ENCODE measurements at places on chromosomes 4 and X.

GRCh38 chr4:57320849-57321248 is 210.7 kb upstream of the IGFBP7 start:
- H3K36me3 ChIP-seq, result no peaks in the 10 kb centered on the region
- no peak overlapping the region for H3K4me3 ChIP-seq
- no peaks in the 10 kb centered on the region for H3K27me3 ChIP-seq
- DNase-seq, result no peak
- no peak overlapping the region for H3K27ac ChIP-seq

- H3K27me3 ChIP-seq, result no peaks in the 10 kb centered on the region
- H3K36me3 ChIP-seq, result no peaks in the 10 kb centered on the region
- no peak overlapping the region for H3K27ac ChIP-seq
Measured at GRCh38 chr4:31051151-31051550, 331.0 kb downstream of the PCDH7 start.

DNA sequence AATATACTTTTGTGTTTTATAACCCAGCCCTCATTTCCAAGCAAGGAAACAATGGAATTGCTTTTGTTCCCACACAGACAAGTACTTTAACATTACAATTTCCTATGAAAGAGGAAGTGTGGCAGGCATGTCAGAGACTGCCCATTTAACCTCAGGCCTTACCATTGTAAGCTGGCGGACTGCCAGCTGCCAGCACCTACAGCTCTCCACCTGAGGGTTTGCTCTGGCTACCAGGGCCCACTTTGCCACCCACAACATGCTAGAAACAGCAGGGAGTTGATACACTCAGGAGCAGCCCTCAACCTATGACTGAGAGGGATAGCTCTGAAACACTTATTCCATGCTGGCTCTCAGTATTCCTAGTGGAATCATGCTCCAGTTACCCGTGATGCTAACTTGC is 152.3 kb upstream of the PRDX4 start:
- DNase-seq, result no peak
- H3K4me1 ChIP-seq, result peaks cover 2% of the 10 kb centered on the region
- H3K36me3 ChIP-seq, result no peaks in the 10 kb centered on the region
- H3K27ac ChIP-seq, result no peak overlapping the region
- H3K4me3 ChIP-seq, result no peak overlapping the region

- H3K4me3 ChIP-seq, result no peak overlapping the region
- no peaks in the 10 kb centered on the region for H3K36me3 ChIP-seq
- DNase-seq, result no peak
- H3K4me1 ChIP-seq, result no peaks in the 10 kb centered on the region
Measured at GRCh38 chr4:108458681-108459080, 161.7 kb upstream of the RPL34 start.

DNA sequence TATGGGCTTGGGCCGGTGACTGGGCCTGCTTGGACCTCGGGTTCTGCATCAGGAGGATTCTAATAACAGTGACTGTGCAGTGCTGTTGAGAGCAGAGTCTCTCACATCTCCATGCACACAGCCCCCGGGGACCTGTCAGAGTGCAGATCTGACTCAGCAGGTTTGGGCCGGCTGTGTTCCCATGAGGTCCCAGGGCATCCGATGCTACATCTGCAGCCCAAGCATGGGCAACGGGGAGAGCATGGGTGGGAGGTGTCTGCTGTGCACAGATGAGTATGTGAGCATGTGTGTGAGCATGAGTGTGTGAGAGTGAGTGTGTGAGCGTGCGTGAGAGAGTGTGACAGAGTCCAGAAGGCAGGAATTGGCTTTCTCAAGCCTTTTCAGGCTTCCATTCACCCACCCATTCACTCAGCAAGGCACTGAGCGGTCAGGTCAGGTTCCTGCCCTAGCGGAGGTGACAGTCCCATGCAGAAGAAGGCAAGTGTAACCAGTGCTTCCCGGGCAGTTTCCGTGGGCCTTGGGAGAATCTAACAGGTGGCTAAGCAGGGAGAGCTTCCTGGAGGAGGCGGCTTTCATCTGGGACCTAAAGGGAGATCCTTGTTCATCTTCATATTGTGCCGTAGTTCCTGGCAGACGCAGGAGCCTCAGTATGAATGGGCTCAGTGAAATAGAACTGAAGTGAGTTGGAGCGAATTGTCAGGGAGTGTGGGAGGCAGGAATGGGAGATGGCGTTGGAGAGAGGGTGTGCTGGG is 62.6 kb downstream of the SORCS2 start:
- no peaks in the 10 kb centered on the region for H3K36me3 ChIP-seq
- no peaks in the 10 kb centered on the region for H3K27me3 ChIP-seq
- DNase-seq, result no peak

GRCh38 chr4:23855912-23856605 is 33.8 kb downstream of the PPARGC1A start:
- H3K4me3 ChIP-seq, result no peak overlapping the region
- DNase-seq, result no peak
- H3K27ac ChIP-seq, result no peak overlapping the region

- no peak overlapping the region for H3K27ac ChIP-seq
- no peak for DNase-seq
- H3K27me3 ChIP-seq, result no peaks in the 10 kb centered on the region
Measured at GRCh38 chr4:144318797-144319196, 178.3 kb upstream of the GYPA start.

DNA sequence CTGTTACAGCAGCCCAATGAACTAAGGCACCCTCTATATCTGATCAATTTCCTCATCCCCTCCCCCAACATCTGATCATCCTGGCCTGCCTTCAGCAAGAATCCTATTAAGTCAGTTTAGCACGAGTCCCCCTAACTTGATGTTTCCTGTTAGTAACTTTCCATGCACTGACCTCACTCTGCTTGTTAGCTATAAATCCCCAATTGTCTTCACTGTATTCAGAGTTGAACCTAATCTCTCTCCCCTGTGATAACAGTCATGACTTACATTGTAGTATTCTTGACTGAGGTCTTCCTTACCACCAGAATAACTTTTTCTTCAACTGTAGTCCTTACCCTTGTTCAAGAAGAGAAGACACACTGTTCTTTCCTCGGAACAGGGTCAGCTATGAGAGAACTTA is 8.5 kb downstream of the ANXA5 start:
- no peaks in the 10 kb centered on the region for H3K4me1 ChIP-seq
- no peak overlapping the region for H3K4me3 ChIP-seq
- no peak for DNase-seq
- H3K27ac ChIP-seq, result no peak overlapping the region

- H3K27ac ChIP-seq, result no peak overlapping the region
- no peak for DNase-seq
- H3K27me3 ChIP-seq, result no peaks in the 10 kb centered on the region
- no peaks in the 10 kb centered on the region for H3K4me1 ChIP-seq
Measured at GRCh38 chrX:77938083-77938680, 27.7 kb downstream of the ATP7A start.

DNA sequence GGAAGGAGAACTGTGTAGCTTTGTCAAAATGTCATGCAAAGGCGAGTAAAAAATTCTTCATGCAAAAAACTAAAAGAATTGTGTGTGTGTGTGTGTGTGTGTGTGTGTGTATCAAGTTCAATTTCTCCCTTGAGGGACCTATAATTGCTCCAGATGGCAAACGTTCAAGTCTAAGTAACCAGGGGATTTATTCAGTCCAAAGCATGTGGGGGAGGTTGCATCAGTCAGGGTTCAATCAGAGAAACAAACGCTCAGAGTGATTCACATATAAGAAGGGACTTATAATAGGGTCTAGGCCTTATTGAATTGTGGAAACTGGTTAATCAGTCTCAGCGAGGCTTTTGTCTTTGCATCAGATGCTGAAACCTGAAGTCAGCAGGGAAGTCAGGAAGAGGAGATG is 5.0 kb downstream of the DCAF8L1 start:
- H3K27me3 ChIP-seq, result no peaks in the 10 kb centered on the region
- no peaks in the 10 kb centered on the region for H3K36me3 ChIP-seq
- no peak overlapping the region for H3K4me3 ChIP-seq
- no peak for DNase-seq
- H3K4me1 ChIP-seq, result no peaks in the 10 kb centered on the region
- no peak overlapping the region for H3K27ac ChIP-seq

DNA sequence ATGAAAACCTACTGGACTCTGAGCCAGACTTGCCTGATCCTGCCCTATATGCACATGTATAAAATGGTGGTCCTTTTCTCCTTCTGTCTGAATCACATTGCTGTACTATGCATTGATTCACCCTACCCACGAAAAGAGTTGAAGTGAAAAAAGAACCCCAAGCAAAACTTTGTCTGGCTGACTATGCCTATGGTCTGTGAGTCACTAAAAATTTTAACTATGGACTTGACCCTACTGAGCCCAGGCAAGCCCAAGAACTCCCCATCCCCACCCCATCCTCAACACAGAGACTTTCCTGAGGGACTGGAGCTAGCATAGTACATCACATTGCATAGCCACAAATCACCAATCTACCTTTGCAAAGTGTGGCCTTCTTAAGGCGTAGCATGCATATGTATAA is 116.6 kb upstream of the TENM3 start:
- no peaks in the 10 kb centered on the region for H3K4me1 ChIP-seq
- H3K36me3 ChIP-seq, result no peaks in the 10 kb centered on the region
- no peak overlapping the region for H3K4me3 ChIP-seq
- DNase-seq, result no peak
- H3K27ac ChIP-seq, result no peak overlapping the region

DNA sequence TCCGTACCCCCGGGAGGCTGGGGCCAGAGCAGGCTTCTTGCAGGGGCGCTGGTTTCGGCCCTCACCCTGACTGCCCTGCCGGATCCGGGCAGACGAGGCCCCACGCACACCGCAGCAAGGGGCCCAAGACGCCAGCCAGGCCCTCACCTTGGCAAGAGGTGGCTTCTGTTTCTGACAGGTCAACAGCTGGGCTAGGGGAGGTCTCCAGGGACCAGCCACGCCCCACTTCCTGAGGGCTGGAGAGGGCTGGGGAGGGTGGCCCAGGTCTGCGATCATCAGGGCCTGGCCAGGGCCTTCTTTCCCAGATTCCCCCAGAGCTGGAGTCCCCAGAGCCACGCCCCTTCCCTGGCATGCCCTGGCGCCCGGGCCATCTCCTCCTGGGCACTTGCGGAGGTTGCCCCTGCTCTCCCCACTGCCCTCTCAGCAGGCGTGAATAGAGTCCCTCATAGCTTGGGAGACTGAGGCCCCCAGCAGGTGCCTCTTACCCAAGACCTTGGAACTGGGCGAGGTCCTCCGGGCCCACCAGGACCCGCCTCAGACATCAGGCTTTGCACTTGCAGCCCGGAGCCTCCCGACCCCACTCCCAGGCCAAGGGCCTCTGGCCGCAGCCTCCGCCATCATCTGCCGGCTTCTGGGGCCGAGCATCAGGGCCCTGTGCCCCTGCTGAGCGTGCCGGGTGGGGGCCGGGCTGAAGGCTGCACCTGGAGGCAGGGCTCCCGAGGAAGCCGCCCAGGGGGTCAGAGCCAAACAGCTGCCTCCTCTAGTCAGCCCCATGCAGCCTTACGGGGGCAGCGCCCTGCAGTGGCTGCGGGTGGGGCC is 6.3 kb upstream of the FGFR3 start:
- 0 out of 2 replicates have a peak, but pooled peaks cover 1% of the 10 kb centered on the region for H3K27me3 ChIP-seq
- H3K27ac ChIP-seq, result no peak overlapping the region
- no peak overlapping the region for H3K4me3 ChIP-seq
- H3K4me1 ChIP-seq, result peaks cover 1% of the 10 kb centered on the region
- H3K36me3 ChIP-seq, result no peaks in the 10 kb centered on the region

DNA sequence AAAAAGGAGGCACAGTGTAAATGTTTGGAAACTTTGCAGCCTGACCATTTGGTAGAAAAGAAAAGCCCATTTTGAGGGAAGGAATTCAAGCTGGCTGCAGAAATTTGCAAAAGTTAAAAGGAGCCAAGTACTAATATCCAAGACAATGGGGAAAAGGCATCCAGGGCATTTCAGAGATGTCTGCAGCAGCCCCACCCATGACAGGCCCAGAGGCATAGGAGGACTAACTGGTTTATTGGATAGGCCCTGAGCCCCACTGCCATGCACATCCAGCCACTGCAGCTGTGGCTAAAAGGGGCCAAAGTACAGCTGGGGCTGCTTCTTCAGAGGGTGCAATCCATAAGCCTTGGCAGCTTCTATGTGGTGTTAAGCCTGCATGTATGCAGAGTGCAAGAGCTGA is 104.9 kb downstream of the HS3ST1 start:
- H3K4me1 ChIP-seq, result no peaks in the 10 kb centered on the region
- no peaks in the 10 kb centered on the region for H3K36me3 ChIP-seq
- peak; percentile 2 for DNase-seq
- H3K27ac ChIP-seq, result no peak overlapping the region
- H3K4me3 ChIP-seq, result no peak overlapping the region

GRCh38 chr4:127503111-127503510 is 129.6 kb upstream of the INTU start:
- no peaks in the 10 kb centered on the region for H3K36me3 ChIP-seq
- peak; percentile 25 for DNase-seq
- H3K27ac ChIP-seq, result no peak overlapping the region
- no peaks in the 10 kb centered on the region for H3K27me3 ChIP-seq
- H3K4me3 ChIP-seq, result no peak overlapping the region

GRCh38 chr4:153349206-153349805 is 4.8 kb downstream of the MND1 start:
- no peak for DNase-seq
- no peak overlapping the region for H3K4me3 ChIP-seq
- no peaks in the 10 kb centered on the region for H3K4me1 ChIP-seq
- no peaks in the 10 kb centered on the region for H3K27me3 ChIP-seq

DNA sequence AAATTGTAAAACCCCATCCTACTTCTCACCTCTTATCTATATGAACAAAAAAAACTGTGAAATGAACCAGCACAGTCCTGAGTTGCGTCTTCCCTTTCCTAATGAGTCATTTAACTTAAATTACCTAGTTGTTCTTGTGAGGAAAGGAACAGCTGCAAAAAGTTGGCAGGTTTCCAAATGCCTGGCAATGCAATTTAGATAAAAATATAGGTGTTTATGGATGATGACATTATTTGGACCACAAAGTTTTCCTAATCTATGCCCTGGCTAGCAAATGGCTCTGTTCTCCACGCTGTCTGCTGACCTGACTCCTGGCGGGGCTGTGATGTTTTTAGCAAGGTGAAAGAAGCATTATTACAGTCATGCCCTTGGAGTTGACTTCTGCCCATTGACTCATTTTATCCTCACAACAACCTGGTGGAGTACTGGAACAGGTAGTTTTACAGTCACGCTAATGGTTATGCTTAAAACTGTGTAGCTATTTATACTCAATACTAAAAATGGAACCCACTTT is 29.8 kb upstream of the RELL1 start:
- H3K36me3 ChIP-seq, result no peaks in the 10 kb centered on the region
- no peak for DNase-seq
- no peaks in the 10 kb centered on the region for H3K27me3 ChIP-seq
- no peaks in the 10 kb centered on the region for H3K4me1 ChIP-seq
- no peak overlapping the region for H3K27ac ChIP-seq

GRCh38 chr4:48490680-48491513 is 845 bp downstream of the ZAR1 start:
- no peak for DNase-seq
- H3K27ac ChIP-seq, result no peak overlapping the region
- H3K4me3 ChIP-seq, result peak overlapping the region; percentile 58

- no peaks in the 10 kb centered on the region for H3K4me1 ChIP-seq
- no peak overlapping the region for H3K4me3 ChIP-seq
- H3K36me3 ChIP-seq, result no peaks in the 10 kb centered on the region
- no peaks in the 10 kb centered on the region for H3K27me3 ChIP-seq
Measured at GRCh38 chr4:35052546-35052945, 1191.8 kb downstream of the ARAP2 start.

GRCh38 chrX:122078079-122078478 is 1030.7 kb downstream of the GLUD2 start:
- DNase-seq, result no peak
- no peak overlapping the region for H3K27ac ChIP-seq
- H3K4me3 ChIP-seq, result no peak overlapping the region
- no peaks in the 10 kb centered on the region for H3K36me3 ChIP-seq

GRCh38 chrX:11196476-11196875 is 85.3 kb downstream of the HCCS start:
- H3K27ac ChIP-seq, result no peak overlapping the region
- no peak overlapping the region for H3K4me3 ChIP-seq
- H3K27me3 ChIP-seq, result no peaks in the 10 kb centered on the region
- H3K4me1 ChIP-seq, result no peaks in the 10 kb centered on the region
- H3K36me3 ChIP-seq, result no peaks in the 10 kb centered on the region
- no peak for DNase-seq

- no peaks in the 10 kb centered on the region for H3K27me3 ChIP-seq
- H3K4me3 ChIP-seq, result no peak overlapping the region
Measured at GRCh38 chr4:178140326-178140915, 698.2 kb upstream of the AGA start.

Measured in iPS DF 6.9 (cell line).